Activated CD8-positive, alpha-beta memory T cell treated with anti-CD3 and anti-CD28 coated beads for 1 hour (primary cell): ENCODE measurements at places on chromosomes 1 and 21.

- DNase-seq, result no peak
Observed at GRCh38 chr1:234936612-234937389, 191.8 kb downstream of the TOMM20 start.

DNA sequence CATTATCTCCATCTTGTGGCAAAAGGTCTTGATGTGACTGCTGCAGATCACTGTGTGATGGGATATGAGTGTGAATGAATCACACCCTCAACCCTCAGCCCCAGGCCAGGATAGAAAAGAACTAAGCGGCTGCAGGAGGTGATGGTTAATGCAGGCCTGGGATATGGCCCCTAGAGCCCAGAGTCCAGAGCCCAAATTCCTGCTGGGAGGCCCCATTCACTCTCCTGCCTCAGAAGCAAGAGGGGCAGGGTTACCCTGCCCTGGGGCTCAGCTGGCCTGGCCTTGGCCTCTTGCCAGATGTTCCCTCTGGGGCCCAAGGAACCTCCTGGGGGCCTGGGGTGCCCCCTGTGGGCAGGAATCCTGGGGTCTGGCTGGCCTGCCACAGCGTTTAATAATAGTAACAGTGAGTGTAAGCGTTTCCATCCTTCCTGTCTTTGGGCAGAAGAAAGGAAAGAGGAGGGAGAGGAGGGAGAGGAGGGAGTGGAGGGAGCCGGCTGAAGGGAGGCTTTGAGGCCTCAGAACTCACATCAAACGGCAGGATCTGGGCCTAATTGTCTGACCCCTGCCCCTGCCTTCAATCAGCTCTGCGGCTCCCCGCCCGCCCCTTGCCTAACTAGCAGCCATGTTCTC is 26.2 kb downstream of the DMAP1 start:
- DNase-seq, result no peak

- no peak for DNase-seq
Observed at GRCh38 chr1:212689758-212690529, 9.7 kb downstream of the BATF3 start.

DNA sequence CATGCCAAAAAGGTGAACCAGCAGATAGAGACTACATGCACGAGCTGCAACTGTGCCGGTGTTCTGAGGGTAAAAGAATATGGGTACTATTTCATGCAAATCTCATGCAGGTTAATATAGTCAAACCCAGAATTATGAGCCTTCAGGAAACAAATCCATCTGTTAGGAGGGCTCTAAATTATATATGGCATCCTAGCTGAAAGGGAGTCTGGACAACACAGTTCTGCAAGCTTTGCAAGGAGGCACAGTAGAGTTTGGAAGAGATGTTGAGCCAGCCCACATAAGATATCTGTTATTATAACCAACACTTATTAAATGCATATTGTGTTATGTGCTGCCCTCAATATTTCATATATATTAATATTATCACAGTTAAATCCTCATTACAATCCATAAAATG is 50.5 kb upstream of the PALMD start:
- DNase-seq, result no peak

GRCh38 chr1:26351590-26352337 is 2.2 kb downstream of the CRYBG2 start:
- no peak for DNase-seq

DNA sequence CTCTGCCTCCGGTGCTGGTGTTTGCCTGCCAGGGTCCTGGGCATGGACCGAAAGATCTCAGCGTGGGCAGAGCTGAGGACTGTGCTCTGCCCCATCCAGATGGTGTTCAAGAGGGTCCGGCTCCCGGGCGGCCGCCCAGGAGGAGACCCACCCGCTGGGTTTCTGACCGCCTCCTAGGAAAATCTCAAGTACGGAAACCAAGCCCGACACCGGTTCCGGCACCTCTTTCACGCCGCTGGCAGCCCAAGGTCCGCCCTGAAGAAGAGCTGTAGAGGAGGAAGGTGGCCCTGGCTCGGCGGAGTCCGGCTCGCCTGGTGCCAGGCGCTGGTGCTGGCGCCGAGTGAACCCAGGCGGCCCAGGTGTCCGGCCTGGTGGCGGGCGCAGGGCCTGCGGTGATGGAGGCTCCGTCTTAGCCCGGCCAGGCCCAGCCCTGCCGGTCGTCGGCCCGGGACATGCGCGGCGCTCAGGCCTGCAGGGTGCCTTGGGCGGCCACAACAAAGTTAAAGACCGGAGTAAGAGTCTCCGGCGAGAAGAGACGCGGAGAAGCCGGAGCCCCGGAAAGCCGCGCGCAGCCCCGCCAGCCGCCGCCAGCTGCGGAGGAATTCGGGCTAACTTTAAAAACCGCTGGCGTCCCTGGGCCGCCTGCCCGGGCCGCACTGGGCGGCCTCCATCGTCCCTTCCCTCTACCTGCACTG is 1.5 kb downstream of the GRIK3 start:
- no peak for DNase-seq

DNA sequence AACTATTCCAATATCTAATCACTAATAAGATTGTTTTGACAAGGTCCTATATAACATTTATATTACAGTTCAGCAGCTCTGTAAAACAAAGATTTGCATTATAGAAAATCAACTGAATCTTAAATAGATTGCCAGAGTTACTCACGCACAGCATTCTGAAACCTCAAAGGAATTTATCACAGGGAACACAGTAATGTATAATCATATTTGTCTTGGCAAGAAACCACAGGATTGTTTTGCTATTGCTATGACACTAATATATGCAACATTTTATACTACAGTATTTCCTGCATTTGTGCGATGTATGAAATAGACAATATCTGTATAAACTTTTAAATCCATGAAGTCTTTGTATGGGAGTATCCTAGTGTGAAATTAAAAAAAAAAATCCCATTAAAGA is 101.4 kb downstream of the PLPPR5 start:
- DNase-seq, result no peak

- DNase-seq, result no peak
Observed at GRCh38 chr1:232624546-232625281, 5.2 kb downstream of the SIPA1L2 start.

- no peak for DNase-seq
Observed at GRCh38 chr1:43910343-43910742, 23.3 kb upstream of the ARTN start.

- DNase-seq, result no peak
Observed at GRCh38 chr1:93844262-93845045, 34.6 kb downstream of the DNTTIP2 start.

DNA sequence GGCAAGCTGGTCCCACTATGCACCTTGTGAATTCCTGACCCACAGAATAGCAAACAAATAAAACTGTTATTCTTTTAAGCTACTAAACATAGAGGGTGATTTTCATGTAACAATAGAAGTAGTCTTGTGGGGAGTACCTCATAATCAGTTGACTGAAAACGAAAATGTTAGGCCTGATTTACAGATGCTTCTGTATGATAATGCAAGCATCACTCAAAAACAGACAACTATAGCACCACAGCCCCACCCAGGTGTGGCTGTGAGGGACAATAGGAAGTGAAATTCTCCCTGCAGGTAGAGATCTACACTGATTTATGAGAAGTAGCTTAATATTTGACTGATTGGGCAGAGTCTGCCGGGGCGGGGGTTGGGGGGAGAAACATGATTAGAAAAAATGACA is 26.5 kb upstream of the KRTAP19-8 start:
- DNase-seq, result no peak

GRCh38 chr21:39714331-39714730 is 30.7 kb upstream of the IGSF5 start:
- no peak for DNase-seq

DNA sequence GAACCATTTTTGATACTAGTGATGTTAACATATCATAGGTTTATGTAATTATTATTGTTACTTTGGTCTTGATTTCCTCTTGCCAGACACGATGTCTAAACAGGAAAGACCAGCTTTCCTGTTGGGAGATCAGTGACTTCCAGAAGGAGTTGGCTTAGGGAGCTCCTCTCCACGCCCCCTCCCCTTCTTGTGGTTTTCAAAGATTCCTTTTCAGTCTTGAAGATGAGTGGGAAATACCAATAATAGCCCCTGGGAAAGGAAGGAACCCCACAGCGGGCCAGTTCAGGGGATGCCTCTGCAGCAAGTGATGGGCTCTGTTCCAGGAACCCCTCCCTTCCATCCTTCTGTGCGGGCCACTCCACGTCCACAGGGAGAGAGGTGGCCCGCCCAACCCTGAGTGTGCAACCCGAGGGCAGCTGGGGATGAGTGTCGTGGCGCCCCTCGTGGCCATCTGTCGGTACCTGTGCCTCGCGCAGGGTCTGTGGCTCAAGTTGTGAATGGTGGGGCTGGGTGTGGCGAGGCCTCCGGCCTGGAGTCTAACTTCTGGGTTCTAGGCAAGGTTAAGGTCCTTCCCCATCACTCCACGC is 65.7 kb downstream of the TLR5 start:
- DNase-seq, result no peak

GRCh38 chr1:90200646-90201205 is 205.8 kb downstream of the ZNF326 start:
- no peak for DNase-seq

- DNase-seq, result no peak
Observed at GRCh38 chr1:2611621-2612437, 21.0 kb downstream of the MMEL1 start.

DNA sequence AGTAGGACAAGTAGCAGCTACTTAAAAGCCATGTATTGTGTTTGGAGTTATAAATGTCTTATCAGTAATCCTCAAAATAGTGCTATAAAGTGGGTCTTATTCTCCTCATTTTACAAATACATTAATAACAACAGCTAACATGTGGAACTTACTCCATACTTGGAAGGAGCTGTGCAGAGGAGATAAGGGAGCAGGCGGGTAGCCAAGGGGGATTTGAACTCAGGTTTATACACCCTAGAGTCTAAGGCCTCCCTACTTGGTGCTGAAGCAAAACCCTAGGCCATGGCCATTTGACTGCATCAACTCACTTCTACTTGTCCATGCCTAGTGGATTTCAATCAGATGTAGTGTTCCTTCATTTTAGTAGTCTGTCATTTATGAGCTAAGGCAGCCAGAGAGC is 72.1 kb downstream of the LMO4 start:
- DNase-seq, result no peak

- no peak for DNase-seq
Observed at GRCh38 chr1:152768847-152769533, 6.0 kb upstream of the LCE1F start.

DNA sequence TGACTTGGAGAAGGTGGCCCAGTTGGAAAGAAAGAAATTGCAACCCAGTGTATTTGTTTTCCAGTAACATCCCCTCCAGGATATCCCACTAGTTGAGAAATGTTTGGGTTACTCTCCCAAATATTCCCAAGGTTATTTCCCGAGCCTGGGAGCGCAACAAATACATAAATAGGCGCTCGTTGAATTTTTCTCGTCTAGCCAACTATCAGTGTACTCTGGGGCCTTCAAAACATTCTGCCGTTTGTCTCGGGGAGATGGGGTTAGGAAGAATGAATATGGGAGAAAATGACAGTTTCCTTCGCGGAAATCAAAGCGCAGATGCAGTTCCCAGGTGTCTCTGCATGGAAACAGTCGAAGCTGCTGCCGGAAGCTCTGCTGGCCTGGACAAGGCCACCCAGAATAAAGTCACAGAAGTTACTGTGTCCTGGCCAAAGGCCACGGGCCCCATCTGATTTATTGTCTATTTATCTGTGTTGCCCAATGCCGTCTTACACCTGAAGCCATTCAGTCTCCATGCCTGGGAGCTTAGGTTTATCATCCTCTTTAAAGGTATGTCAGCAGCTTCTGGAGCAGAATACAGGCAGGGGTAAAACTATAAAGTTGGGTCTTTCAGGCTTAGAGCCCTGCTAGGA is 1.0 kb downstream of the C1orf115 start:
- DNase-seq, result no peak

GRCh38 chr1:159838715-159839114 is 12.0 kb downstream of the SLAMF8 start:
- no peak for DNase-seq

DNA sequence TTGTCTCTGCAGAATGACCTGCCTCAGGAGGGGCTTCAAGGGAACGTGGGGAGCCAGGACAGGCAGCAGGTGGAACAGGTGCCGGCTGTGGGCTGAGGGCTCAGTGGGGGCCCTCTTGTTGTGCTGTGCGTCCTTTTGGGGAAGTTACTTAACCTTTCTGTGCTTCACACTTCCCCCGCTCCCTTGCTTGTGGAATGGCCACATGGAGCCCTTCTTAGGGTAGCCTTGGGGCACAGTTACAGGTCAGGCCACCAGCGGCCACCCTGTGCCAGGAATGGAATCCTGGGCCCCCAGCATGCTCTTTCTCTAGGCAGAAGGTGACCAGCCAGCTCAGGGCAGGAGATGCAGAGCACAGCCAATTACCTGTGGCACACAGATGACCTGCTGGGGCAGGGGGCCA is 2.6 kb downstream of the IKBKE start:
- DNase-seq, result no peak

DNA sequence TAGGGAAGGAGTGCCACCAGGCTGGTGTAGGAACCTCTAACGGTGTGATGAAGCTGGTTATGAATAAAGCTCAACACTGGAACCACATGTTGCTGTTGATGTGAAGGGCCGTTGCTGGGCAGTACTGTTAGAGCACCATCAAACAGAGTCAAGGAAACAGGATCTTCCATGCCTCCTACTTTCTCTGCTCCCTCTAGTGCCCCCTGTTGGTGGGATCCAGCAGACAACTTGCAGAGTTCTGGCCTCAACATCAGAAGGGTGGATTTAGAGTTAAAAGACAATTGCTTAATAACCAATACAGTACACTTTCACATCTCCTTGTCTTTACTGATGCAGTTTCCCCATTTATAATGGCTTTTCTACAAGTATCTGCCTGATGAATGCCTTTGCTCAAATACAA is 336.4 kb downstream of the NTNG1 start:
- DNase-seq, result no peak
